Psoas muscle (tissue), 8 donors: ENCODE measurements at places on chromosomes 6 and 20. TPM values are rescaled to one million over a fixed set of nuclear protein-coding genes. Genes with fewer than 3 reads are reported as not detected.

HDGFL1 gene
- not detected for total RNA-seq

DNA sequence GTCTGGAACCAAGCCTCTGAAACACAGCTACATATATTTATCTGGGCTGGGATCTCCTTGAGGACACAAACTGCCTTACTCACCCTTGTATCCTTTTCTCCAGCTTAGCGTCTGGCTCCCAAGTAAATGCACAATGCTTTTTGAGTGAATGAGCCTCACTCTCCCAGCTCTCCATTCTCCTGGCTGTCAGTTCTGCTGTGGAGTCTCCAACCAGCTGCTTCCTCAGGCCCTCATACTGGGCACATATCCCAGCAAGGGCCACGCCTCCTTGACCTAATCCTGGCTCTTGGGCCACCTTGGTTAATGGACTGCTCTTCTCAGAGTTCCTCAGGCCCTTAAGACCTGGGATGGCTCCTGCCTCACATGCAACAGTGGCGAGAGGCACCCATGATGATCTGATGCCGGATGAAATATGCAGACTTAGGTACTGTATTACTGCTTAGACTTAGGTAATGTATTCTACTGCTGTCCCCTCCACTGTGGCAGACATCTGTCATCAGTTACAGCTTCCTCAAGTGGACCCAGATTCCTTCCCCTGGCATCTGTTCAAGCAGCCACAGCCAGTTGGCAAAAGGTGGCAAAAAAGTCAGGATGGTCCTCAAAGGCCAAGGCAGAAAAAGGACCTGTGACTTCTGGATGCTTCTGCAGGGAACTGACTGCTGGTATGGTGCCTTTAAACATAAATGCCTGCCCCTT lies 16.5 kb downstream of the SNHG17 start:
- H3K27me3 ChIP-seq = no peaks in the 10 kb centered on the region
- H3K36me3 ChIP-seq = peaks cover 8% of the 10 kb centered on the region
- H3K4me1 ChIP-seq = no peaks in the 10 kb centered on the region
- H3K27ac ChIP-seq = peak overlapping the region; percentile 36

- H3K36me3 ChIP-seq = no peaks in the 10 kb centered on the region
- H3K27me3 ChIP-seq = no peaks in the 10 kb centered on the region
- H3K4me1 ChIP-seq = peaks cover 32% of the 10 kb centered on the region
- no peak for DNase-seq
These were observed 72.4 kb downstream of the BACH2 start for GRCh38 chr6:90224196-90224595.

DNA sequence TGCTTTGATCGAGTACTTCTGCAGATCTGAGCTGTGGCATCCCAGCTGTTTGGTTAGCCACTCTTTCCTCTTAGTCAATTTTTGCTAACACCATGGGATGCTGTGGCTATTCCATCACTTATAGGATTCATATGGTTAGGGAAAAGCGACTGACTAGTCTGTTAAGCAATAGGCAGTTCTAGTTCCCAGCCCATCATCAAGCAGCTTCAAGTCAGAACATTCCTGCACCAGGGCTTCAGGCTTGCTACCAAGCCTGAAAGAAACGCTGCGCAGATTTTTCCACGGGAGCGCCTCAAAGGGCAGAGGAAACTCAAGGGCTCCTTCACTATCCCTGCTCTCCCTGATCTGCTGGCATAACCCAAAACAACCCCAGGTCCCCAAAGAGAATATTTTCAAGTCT lies 159.8 kb upstream of the SUPT3H start:
- H3K36me3 ChIP-seq = no peaks in the 10 kb centered on the region
- H3K27ac ChIP-seq = no peak overlapping the region
- DNase-seq = no peak
- no peak overlapping the region for H3K4me3 ChIP-seq
- no peaks in the 10 kb centered on the region for H3K4me1 ChIP-seq

GRCh38 chr6:149729824-149730223 lies 11.9 kb upstream of the LATS1 start:
- no peaks in the 10 kb centered on the region for H3K27me3 ChIP-seq
- DNase-seq = no peak
- H3K27ac ChIP-seq = no peak overlapping the region
- H3K4me3 ChIP-seq = no peak overlapping the region

DNA sequence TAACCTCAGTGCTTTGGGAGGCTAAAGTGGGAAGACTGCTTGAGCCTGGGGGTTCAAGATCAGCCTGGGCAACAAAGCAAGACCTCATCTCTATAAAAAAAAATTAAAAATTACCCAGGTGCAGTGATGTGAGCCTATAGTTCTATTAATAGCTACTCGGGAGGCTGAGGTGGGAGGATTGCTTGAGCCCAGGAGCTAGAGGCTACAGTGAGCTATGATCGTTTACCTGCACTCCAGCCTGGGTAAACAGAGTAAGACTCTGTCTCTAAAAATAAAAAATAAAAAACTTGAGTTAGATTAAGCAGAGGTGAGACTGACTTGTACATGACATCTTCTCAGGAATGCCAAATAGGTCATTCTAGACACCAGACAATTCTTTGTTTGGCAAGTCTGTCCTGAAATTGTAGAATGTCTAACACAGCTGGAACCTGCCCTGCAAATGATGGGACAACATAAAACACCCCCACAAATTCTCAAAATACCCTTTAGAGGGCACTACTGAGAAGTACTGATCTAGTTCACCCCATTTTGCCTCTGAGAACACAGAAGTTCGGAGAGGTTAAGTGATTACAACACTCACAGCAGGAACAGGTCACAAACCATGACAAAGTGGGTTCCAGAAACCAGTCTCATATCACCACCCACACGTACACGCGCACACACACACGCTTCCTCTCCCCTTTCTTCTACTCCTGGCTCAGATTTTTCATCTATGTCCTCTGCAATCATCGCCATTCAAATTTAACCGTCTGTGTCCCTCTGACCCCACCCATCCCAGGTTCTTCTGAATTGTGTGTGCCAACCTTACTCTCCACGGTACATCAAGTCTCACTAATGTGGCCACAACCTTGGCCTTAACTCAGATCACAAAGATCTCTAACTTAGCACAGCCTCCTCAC lies 38.3 kb downstream of the ARHGAP18 start:
- peak overlapping the region; percentile 58 for H3K27ac ChIP-seq
- H3K4me3 ChIP-seq = no peak overlapping the region
- peaks cover 52% of the 10 kb centered on the region for H3K4me1 ChIP-seq
- no peaks in the 10 kb centered on the region for H3K36me3 ChIP-seq
- no peak for DNase-seq

DNA sequence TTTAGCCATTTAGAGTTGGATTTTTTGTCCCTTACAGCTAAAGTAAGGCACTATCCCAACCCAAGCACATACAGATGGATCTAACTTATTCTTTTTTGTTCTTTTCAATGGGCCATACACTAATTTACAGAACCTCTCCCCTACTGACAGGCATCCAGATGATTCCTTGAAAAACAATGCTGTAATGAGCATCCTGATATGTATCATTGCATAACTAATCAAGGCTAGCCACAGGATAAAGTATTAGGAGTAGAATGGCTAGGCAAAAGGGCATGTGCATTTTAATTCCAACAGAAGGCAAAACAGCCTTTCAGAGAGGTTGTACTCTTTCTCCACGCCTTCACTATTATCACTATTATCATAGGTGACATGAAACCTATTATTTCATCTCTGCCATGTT lies 54.1 kb downstream of the ELOVL5 start:
- no peaks in the 10 kb centered on the region for H3K27me3 ChIP-seq
- no peaks in the 10 kb centered on the region for H3K4me1 ChIP-seq
- no peak for DNase-seq
- H3K27ac ChIP-seq = no peak overlapping the region
- H3K36me3 ChIP-seq = no peaks in the 10 kb centered on the region
- H3K4me3 ChIP-seq = no peak overlapping the region

DNA sequence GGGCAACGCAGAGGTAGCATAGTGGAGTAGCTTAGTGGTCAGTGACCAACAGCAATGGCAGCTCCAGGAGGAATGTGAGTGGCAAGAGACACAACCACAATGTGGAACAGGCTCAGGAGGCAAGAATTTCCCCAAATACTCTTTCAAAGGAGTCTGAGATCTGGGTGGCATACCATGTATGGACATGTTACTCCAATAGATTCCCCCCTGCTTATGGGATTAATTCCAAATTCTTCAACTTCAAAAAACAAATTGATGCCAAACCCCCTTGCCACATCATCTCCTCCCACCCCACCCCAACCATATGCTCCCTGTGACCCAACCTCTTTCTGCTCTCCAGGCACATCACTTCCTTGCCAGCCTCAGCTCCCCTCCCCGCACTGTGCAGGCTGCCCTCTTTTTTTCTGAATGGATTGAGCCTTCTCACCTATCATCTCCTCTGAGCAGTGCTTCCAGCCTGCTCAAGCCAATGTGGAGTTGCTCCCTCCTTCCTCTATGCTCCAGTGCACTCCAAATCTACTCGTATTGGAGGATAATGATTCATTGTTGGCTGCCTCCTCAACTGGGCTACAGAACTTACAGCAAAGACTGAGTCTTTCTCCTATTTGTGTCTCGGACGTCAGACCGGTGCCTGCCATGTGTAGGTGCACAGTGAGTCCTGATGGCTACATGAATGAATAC lies 93.0 kb upstream of the CEP85L start:
- DNase-seq = peak; percentile 80
- H3K4me3 ChIP-seq = no peak overlapping the region
- no peaks in the 10 kb centered on the region for H3K36me3 ChIP-seq
- peaks cover 53% of the 10 kb centered on the region for H3K4me1 ChIP-seq
- H3K27me3 ChIP-seq = no peaks in the 10 kb centered on the region
- peak overlapping the region; percentile 81 for H3K27ac ChIP-seq

GRCh38 chr6:33061987-33062386 lies 11.5 kb downstream of the HLA-DPA1 start:
- no peaks in the 10 kb centered on the region for H3K4me1 ChIP-seq
- no peak overlapping the region for H3K4me3 ChIP-seq
- no peaks in the 10 kb centered on the region for H3K36me3 ChIP-seq
- no peak for DNase-seq

GRCh38 chr6:10303608-10304506 lies 111.0 kb downstream of the TFAP2A start:
- no peak overlapping the region for H3K4me3 ChIP-seq
- H3K27ac ChIP-seq = no peak overlapping the region
- no peak for DNase-seq
- no peaks in the 10 kb centered on the region for H3K4me1 ChIP-seq
- no peaks in the 10 kb centered on the region for H3K27me3 ChIP-seq

DNA sequence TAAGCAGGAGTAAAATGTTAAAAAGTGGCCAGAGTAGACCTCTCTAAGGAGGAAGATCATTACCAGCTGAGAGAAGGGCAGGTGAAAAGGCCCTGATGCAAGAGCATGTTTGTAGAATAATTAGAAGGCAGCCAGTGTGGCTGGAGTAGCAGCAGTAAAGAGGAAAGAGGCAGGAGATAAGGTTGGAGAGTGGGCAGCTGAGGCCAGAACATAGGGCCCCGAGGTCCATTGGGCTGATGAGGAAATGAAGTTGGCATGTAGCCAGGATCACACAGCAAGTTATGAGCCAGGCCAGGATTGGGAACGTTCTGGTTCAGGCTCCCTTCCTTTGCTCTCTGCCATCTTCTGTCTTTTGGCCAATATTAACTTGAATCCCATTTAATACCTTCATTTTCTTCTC lies 51.6 kb downstream of the RALY start:
- peaks cover 63% of the 10 kb centered on the region for H3K4me1 ChIP-seq
- no peaks in the 10 kb centered on the region for H3K27me3 ChIP-seq
- no peaks in the 10 kb centered on the region for H3K36me3 ChIP-seq
- H3K27ac ChIP-seq = peak overlapping the region; percentile 12

DNA sequence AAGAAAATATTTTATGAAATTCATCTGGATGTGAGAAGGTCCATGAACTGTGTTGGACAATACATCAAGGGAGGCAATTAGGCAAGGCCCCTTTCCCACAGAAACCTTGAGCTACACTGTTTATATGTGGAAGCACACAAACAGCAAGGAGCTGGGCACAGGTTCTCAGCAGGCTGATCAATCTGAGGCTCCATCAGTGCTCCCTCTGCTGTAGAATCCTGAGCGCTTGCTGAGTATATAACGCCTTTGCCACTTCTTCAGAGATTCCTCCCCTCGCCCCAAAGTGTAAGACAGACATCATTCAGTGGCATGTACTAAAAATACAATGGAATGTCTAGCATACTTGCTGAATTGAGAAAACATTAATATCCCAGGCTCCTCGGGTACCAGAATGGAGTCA lies 146.9 kb downstream of the PRKN start:
- no peaks in the 10 kb centered on the region for H3K27me3 ChIP-seq
- no peak overlapping the region for H3K4me3 ChIP-seq
- H3K4me1 ChIP-seq = no peaks in the 10 kb centered on the region
- H3K36me3 ChIP-seq = no peaks in the 10 kb centered on the region
- H3K27ac ChIP-seq = no peak overlapping the region
- DNase-seq = no peak
